ENCODE measurements at places on chromosomes 3 and 15.

GRCh38 chr15:69540622-69541021, 88.0 kb downstream of the RPLP1 start:
- DNase-seq: no peak

DNA sequence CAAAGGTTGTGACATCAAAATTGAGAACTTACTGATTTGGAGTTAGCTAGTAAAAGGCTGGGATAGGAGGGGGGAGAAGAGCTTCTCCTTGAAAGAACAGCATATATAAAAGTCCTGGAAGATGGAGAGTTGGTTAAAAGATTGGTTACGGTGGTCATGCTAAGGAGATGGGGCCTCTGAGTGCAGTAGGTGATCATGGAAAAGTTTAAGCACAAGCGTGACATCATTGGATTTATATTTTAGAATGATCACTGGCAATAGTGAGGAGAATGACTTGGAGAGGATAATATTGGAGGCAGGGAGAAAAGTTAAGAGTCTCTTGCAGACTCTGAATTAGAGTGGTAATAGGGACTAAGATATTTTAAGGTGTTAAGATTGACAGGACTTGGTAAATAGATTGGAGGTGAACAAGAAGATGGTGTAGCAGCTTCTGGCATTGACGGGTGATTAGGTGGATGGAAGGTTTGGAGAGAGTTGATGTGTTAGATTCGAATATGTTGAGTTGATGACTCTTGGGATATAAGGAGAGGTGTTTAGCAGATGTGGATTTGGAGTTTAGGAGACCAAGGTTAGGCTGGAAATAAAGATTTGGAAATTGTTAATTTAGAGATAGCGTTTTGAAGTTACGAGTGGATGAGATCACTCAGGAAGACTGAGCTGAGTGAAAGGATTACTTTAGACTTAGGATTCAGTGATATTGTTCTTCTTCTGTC, 19.6 kb downstream of the PIAS1 start:
- DNase-seq: no peak

- DNase-seq: no peak
These were observed 70.5 kb downstream of the PLOD2 start for GRCh38 chr3:146090521-146090920.

DNA sequence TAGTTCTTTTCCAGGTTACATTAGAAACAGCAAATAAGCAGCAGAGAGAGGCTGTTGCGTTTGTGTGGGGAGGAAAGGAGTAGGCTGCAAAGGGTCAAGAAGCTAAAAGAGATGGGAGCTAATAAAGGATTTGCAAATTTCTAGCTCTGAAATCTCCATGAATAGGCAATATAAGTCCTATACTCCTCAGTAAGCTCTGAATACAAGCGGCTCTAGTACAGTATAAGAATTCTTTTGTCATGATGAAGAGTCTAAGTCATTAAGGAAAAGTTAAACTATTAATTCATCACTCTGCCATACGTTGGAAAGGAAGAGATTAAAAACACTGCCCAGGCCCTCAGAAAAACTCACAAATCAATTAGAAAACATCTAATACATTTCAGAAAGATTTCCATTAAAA, 59.3 kb downstream of the CEP152 start:
- no peak for DNase-seq

GRCh38 chr3:15728766-15729165, 69.0 kb downstream of the ANKRD28 start:
- no peak for DNase-seq

DNA sequence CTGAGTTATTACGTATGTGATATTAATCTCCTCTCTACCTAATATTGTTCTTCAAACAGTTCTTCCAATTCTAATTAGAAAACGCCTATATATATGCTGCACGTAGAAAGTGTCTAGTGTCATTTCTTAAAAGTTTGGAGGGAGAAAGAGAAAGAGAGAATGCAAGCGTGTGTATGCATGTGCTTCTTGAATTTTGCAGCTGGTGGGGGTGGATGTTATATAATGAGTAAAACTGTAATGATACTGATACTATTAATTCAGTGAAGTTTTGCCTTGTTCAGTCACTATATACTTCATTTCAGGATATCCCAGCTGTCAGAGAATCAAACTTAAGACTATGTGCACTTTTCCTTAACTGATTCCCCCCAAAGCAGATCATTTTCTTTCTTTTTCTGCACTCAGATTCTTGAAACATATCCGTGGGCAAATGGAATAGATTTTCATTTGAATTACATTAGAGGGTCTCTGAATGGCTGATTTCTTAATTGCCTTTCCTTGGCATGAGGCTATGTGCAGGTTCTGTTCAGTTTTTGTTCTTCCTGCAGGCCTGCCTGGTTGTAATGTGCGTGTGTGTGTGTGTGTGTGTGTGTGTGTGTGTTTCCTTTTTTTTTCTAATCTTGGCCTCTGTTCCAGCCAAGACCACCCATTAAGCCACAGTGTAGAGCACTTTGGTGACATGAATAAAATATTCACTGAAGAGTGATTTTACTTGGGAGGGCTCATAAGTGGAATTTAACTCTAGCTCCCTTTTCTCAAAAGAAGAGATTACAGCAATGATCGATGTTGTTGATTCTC, 617.5 kb downstream of the RBMS3 start:
- no peak for DNase-seq

GRCh38 chr3:187167777-187168176, 28.5 kb upstream of the RPL39L start:
- DNase-seq: no peak

DNA sequence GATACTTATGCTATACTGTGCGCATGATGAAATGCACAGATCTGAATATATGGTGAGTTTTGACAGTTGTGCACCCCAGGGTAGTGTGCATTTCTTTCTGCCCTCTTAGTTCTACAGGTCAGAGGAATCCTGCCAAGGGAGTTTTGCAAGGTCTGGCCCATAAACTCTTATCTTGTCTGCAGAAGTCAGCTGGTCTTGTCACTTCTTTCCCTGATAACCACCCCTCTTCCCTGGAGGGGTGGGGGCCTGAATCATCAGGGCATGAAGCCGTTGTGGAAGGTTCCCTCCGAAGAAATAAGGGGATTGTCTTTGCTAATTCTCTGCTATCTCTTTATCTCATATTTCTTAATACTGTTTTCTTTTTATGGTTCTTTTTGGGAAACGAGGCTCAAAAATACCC, 30.4 kb downstream of the TRIM71 start:
- no peak for DNase-seq

DNA sequence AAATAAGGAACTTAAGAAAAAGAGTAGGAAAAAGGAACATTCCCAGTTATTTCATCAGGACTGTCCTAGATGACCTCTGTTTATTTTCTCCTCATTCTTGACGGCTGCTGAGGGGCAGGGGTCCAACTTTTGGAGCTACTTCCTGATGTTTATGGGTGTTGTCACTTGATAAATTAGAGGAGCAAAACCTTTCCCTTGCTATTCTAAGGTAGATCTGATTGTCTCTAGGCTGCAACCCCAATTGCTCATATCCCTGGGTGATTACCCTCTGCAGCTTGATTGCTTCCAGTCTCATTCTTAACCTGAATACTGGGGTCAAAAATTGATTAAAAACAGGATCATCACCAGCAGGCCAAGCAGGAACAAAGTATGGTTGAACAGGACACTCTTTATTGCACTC, 311.0 kb upstream of the NDN start:
- no peak for DNase-seq

DNA sequence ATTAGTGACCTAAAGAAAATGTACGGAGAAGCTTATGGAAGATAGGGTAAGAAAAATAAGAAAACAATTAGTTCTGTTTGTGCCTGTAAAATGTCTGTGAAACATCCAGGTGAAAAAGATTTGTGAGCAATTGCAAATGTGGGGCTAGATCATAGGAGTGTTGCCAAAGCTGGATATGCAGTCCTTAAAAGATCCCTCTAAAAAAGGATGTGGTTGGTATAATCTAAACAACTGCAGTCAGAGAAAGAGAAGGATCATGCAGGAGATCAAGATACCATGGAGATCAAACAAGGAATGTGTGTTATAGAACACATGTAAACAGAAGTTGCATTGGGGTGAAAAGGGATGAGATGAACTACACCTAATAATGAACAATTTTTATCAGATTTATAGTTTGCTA, 116.8 kb downstream of the ALCAM start:
- DNase-seq: no peak

GRCh38 chr3:147846293-147846692, 437.1 kb downstream of the ZIC1 start:
- DNase-seq: no peak

DNA sequence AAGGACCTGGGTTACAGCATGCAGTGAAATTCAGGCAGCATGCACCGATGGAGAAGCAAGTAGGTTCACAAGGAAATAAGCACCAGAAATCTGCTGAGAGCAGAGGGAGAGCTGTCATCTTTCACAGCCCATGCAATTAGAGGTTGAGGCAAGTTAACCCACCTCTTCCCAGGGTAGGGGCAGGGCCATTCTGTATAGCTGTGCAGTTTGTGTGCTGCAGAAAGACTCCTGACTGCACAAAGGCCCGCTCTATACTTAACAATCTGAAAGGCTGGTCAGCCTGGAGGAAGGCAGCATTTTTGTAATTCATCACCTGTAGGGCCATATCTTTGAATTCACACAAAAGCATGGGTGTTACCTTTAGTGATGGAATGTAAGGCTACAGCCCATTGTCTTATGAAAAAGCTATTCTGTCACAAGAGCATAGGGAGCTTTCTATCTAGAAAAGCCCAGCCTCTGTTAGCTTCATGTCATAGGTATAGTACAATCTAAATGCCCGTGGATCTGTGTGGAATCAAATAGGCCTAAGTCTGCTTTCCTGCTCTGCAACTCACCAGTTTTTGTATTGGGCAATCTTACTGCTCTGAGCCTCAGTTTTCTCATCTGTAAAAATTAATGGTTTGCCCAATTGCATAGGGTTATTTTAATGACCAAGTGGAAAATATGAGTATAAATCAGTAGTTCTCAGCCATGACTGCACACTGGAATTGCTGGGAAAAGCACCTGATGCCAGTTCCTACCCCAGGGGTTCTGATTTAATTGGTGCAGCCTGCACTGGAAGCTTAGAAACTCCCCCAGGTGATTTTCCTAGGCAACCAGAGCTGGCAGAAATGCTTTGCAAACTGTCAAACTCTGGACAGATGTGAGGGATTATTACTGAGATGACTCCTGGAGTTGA, 65.2 kb downstream of the ATP13A5 start:
- DNase-seq: no peak

GRCh38 chr3:70519913-70520659, 207.6 kb upstream of the MDFIC2 start:
- no peak for DNase-seq

All from CD4-positive, alpha-beta T cell treated with Interleukin-4 for 4 hours (primary cell).